ENCODE measurements at places on chromosomes 12 and 14.

DNA sequence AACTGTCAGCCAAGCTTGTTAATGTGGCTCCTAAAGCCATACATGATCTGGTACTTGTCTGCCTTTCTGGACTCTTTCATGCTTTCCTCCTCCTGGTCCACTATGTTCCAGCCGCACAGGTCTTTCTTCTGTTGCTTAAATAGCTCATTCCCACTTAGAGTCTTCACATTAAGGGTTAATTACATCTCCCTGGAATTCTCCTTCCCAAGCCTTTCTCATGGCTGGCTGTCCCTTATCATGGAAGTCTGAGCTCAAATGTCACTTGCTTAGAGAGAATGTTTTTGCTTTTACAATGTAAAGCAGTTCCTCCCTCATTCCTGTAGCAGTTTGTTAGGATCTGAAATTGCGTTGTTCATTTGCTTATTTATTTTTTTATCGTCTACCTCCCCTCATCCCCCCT lies 199.6 kb downstream of the TRHDE start:
- no peak for DNase-seq

DNA sequence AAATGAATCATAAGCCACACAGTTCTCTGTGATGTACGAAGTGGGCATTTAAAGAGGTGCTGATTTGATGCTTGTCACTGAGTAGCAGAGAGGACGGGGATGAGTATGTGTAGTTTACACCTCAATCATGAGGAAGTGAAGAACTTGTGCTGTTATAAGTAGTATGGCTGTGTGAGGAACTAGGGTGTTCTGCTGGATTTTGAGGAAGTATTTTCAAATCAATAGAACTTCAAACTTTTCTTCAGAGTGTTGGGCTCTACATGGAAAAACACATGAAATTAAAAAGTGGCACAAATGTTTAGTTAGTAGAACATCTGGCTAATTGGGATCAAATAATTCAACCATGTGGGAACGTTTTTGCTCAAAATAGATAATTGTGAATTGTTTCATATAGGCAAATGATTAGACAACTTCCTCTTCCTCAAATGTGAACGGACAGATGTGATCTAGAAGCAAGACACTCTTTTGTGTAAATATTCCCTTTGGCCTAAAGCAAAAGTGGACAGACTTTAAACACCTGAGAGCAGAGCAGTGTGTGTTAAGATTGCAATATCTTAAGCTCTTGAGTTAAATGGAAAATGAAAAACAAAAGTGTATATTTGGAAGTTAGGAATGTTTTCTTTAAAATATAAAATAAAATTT lies 168.5 kb downstream of the NAV3 start:
- DNase-seq = no peak

GRCh38 chr12:46230983-46231382 lies 37.9 kb downstream of the SLC38A1 start:
- no peak for DNase-seq

DNA sequence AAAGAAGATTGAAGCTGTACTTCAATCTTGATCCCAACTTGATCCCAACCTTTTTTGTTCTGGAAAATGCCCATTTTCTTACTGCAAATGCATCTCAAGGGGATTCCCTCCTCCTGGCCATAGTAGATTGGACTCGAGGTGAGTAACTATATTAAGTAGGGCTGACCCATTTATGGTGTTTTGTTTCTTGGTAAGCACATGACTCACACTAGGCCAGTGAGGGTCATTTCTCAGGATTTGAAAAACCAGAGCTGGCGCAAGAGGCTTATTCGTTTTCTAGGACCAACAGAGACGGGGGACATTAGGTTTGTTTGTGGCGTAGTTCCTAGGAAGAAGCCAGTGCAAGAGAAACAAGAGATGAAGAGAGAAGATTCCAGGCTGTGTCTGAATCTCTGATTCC lies 51.4 kb downstream of the MRPL42 start:
- DNase-seq = no peak

GRCh38 chr14:95356245-95356869 lies 36.6 kb upstream of the CLMN start:
- DNase-seq = no peak
